Islet precursor cell (in vitro differentiated cells): ENCODE measurements at places on chromosomes 3 and 15.

DNA sequence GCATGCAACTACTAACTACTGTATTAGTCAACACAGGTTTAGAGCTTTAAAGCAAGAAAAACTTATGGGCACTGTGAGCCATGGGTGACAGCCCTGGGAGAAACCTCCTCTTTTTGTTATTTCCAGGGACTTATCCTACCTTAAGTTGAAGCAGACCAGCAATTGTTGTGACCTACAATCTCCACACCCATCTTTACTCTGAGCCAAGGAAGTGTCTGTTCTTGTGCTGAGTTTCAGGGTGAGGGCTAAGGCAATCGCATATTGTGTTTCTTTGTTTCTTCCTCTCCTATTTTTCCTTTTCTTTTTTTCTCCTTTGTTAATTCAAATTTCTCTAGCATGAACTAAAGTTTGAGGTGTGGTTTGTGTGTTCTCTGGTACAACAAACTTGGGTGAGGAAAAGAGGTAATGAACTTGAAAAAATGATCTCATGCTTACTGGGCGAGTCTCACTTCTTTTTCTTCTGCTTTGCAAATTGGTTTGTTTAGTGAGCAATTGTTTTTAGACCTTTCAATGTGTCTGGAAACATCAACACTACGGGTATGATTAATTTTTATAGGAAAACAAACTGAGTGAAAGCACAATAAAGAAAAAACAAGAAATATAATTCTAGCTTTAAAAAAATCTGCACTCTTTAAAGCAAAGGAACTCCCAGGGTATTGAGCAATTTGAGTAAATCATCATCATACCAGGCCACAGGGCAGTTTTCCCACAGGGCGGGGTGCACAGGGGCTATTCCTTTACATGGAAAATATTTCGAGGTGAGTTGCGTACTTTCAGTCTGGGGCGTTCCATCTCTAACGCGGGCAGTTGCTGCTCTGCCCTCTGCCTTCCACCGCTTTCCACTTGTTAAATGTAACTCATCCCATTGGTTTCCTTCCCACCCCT is 2.7 kb downstream of the UPK1B start:
- DNase-seq: no peak

DNA sequence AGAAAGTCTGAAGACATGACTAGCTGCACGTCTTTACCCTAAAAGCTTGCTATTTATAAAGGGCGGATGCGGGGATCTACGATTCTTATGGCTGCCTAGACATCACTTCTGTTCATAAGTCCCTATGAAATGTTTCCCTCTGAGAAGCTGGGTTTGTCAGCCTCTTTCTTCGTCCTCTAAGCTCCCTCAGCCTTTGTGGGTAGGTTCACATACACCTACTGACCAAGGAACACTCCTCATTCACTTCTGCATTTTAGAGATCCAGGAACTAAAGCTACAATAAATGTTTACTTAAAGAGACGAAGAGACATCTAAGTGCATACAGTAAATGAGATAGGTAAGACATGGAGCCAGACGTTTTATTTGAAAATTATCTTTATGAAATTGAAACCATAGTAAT is 16.7 kb upstream of the RAMAC start:
- DNase-seq: no peak

DNA sequence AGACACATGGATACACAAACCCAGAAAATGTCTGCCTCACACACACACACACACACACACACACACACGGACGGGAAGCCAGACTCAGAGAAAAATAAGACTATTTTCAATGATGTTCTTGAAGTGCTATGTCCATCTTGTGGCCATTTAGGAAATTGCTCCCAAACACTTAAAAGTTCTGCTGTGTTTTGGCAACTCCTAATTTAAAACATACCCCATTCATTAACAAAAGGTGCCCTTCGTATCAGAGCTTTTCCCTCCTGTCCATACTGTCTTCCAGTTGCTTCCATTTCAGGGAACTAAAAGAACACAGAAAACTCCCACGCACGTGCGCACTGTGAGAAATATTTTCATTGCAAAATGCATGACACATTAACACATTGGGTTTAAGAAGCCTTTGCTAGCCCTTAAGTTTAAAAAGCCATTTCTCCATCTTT is 44.6 kb downstream of the SLC12A1 start:
- DNase-seq: peak; percentile 62

- DNase-seq: no peak
Observed at GRCh38 chr3:178966299-178967176, 105.1 kb downstream of the ZMAT3 start.

- DNase-seq: no peak
Observed at GRCh38 chr3:15808679-15809310, 11.0 kb upstream of the ANKRD28 start.

GRCh38 chr3:50118237-50118636 is 29.5 kb downstream of the RBM5 start:
- no peak for DNase-seq

DNA sequence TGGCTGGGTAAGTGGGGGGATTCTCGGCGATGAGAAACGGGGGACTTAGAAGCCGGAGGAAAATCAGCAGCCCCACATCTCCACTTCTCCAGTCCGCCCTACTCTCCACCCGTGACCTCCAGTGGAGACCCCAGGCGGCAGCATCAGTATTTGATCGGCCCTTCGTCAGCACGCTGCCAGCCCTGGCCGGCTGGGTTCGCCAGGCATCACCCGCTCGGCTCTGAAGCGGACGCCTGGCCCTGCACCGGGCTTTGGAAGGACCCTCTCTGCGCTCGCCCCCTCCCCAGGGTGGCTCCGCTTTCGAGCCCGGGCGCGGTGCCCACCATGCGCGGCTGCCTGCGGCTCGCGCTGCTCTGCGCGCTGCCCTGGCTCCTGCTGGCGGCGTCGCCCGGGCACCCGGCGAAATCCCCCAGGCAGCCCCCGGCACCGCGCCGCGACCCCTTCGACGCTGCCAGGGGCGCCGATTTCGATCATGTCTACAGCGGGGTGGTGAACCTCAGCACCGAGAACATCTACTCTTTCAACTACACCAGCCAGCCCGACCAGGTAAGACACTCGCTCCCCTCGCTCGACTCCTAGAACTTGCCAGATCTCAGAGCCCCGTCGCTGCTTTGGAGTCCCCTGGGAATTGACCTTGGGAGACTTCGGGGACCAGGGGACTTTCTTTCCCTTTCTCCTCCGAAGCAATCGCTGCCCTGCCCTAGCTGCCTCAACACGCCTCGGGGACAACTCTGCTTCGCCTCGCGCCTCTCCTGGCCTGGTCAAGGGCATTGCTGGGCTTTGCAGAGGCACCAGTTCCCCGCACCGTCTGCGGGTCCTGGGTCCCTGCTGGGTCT is 561 bp downstream of the SIDT1 start:
- DNase-seq: peak; percentile 60
